ENCODE measurements at places on chromosomes 2 and 18.

DNA sequence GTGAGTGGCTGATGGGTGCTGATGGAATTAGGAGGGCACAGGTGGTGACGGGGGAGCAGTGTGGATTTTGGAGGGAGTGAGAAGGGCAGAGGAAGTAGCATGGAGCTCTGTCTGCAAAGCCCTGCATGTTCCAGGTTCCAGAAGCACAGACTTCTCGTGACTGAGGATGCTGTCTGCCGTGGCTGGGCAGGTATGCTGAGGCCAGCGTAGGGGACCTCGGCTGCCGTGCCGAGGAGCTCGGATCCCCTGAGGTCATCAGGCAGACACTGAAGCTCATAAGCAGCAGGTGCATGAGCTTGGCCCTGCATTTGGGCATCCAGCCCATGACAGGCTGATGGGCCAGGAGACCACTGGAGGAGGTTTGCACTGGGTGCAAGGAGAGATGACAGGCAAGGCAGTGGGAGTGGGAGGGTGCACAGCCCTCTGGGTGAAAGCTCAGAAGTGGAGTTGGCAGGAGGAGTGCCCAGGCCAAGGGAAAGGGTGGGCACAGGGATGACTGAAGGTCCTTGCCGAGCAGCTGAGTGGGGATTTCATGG is 215.3 kb downstream of the SH3RF3 start:
- no peak for DNase-seq

GRCh38 chr2:207184768-207185167 is 19.0 kb upstream of the KLF7 start:
- no peak for DNase-seq

DNA sequence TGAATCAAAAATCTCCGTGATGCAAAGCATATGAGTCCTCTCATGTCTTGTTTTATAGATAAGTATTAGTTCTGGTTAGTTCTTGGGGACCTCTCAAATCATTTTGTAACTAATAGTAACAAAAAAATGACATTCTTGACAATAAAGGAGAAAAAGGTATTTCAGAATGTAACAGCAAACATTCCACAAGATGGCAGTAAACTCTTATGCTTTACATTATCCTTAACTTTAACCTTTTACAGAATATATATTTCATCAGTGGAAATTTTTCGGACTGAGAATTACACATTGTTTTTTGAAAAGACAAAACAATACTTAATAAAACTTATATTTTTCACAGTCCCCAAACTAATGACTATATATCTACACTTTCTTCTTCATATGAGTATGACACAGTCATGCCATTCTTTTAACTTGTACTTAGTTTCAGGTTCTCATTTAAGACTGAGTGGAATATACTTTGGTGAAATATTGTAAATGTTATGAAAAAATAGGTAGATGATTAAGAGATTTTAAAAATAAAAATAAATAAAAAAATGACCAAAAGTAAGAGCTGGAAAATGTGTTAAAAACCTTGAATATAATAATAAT is 142.9 kb upstream of the NXPH2 start:
- DNase-seq = peak; percentile 41

- DNase-seq = no peak
Observed at GRCh38 chr2:33110461-33110860, 163.7 kb downstream of the LTBP1 start.

- DNase-seq = no peak
Observed at GRCh38 chr18:9117980-9118841, 15.7 kb downstream of the NDUFV2 start.

- DNase-seq = no peak
Observed at GRCh38 chr2:79025421-79025820, at the start of gene REG3G. REG3G (plus strand) TSS chr2:79025702; CDS start chr2:79026094, 392 bp downstream.

- no peak for DNase-seq
Observed at GRCh38 chr2:47900857-47901256, 5.4 kb downstream of the FBXO11 start.

DNA sequence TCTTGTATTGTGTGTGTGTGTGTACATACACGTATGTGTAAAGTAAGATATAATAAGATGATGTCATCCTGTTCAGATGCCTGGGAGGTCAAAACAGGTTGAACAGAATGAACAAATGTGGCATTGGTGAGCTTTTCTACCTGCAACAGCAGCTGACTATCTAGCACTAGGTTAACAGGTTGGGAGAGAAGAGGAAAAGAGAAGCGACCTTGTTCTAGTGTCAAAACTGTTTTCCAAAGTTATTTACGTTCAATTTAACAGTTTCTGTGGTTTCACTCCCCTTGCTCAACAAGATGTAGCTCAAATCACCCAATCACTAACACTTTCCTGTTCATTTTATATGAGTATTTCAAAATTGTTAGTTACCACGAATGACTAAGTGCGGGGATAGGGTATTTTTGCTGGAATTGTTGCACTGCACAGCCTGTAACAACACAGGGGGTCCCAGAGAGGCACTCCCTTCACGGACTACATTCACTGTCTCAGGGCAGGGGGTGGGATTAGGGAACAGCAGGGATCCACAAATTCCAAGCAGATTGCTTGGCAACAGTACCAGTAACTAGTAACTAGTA is 67.5 kb upstream of the DTNB start:
- DNase-seq = no peak

GRCh38 chr2:227821043-227821942 is 7.7 kb downstream of the CCL20 start:
- no peak for DNase-seq

Data from hippocampal formation (tissue), 2 donors.